Upper lobe of right lung (tissue), 1 donor: ENCODE measurements at places on chromosomes 13 and 19. TPM values are rescaled to one million over a fixed set of nuclear protein-coding genes. Genes with fewer than 3 reads are reported as not detected.

The HIPK4 gene
- total RNA-seq, result 0.64 TPM

The LRRC4B gene
- 4.6 TPM for total RNA-seq

The PTPRH gene
- not detected for total RNA-seq

The SIGLEC11 gene
- total RNA-seq, result 2.5 TPM

The PTPRS gene
- 131 TPM for total RNA-seq

The TEX26 gene
- not detected for total RNA-seq

The HPN gene
- 36.4 TPM for total RNA-seq

The ZNF728 gene
- total RNA-seq, result 0.96 TPM

The PNMA8B gene
- total RNA-seq, result 1.9 TPM

The PRKCG gene
- total RNA-seq, result not detected

The DPF1 gene
- not detected for total RNA-seq

The FLT3 gene
- total RNA-seq, result 1.1 TPM

The SLC25A15 gene
- 5.8 TPM for total RNA-seq

The GPR32 gene
- not detected for total RNA-seq

The ZNF549 gene
- total RNA-seq, result 6.4 TPM

The DIAPH3 gene
- total RNA-seq, result 4.6 TPM

The CATSPERD gene
- total RNA-seq, result not detected

The ZNF845 gene
- 7.8 TPM for total RNA-seq

The ENOX1 gene
- total RNA-seq, result 0.69 TPM

The THSD1 gene
- total RNA-seq, result 17.3 TPM

The CASP14 gene
- total RNA-seq, result not detected

The SELENOV gene
- total RNA-seq, result not detected

The SMIM24 gene
- not detected for total RNA-seq

The NXNL1 gene
- total RNA-seq, result not detected

The URAD gene
- not detected for total RNA-seq

The NTF4 gene
- 2.7 TPM for total RNA-seq

The TPT1 gene
- total RNA-seq, result 4,924 TPM
